NCI-H524 treated with DMSO at 0.1 percent for 48 hours (cell line): ENCODE measurements at places on chromosomes 7 and 10.

DNA sequence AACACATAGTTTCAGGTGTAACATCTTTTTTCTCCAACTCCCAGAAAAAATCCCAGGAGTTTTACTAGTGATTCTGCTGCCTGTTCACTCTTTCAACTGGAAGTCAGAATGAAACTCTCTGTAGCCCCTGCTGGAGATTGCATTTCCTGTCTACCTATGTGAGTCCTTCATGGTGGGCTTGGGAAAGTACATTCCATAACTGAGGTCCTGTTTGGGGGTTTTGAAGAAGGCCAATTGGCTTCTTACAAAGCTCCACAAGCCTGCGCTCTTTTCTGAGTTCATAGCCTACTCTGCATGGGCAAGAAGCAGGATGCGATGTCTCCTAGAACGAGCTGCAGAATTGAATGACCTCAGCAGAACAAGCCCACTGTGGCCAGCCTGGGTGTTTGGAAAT lies 86.7 kb downstream of the LYZL2 start:
- DNase-seq, result no peak

DNA sequence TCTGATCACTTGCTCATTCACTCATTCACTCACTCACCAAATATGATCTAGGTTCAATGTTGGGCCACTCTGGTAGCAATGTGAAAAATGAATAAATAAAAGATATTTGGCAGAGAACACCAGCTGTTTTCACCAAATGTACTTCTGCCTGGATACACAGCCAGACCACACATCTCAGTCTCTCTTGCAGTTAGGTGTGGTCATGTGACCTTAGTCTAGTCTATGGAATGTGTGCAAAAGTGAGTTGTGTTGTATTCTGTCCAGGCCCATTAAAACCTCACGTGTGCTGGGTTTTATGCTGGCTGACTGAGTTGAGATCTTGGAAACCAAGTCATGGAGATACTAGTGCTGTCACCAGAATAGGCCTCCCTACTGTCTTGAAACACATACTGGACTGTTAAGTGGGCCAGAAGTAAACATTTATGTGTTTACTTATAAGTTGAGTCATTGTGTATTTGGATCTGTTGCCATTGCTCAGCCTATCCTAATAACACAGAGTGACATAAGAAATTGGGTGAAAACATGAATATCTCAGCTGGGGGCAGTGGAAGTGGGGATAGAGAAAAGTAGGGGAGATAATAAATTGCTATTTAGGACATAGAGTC lies 145.5 kb downstream of the PTEN start:
- DNase-seq, result no peak

- no peak for DNase-seq
Measured at GRCh38 chr7:116731023-116731395, 59.0 kb downstream of the MET start.

DNA sequence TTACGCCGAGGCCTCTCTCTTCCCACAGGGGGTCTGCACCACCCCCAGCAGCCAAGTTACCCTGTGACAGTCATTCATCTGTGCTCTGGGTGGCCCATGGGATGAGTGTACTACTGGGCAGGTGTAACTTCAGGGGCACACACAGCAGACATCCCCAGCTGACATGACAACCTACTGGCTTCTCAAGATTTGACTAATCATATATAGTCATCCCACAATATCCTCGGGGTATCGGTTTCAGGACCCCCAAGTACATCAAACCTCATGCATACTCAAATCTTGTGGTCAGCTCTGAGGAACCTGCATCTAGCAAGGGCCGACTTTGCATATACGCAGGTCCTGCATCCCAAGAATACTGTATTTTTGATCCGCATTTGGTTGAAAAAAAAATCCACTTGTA lies 336.9 kb upstream of the C7orf33 start:
- no peak for DNase-seq

DNA sequence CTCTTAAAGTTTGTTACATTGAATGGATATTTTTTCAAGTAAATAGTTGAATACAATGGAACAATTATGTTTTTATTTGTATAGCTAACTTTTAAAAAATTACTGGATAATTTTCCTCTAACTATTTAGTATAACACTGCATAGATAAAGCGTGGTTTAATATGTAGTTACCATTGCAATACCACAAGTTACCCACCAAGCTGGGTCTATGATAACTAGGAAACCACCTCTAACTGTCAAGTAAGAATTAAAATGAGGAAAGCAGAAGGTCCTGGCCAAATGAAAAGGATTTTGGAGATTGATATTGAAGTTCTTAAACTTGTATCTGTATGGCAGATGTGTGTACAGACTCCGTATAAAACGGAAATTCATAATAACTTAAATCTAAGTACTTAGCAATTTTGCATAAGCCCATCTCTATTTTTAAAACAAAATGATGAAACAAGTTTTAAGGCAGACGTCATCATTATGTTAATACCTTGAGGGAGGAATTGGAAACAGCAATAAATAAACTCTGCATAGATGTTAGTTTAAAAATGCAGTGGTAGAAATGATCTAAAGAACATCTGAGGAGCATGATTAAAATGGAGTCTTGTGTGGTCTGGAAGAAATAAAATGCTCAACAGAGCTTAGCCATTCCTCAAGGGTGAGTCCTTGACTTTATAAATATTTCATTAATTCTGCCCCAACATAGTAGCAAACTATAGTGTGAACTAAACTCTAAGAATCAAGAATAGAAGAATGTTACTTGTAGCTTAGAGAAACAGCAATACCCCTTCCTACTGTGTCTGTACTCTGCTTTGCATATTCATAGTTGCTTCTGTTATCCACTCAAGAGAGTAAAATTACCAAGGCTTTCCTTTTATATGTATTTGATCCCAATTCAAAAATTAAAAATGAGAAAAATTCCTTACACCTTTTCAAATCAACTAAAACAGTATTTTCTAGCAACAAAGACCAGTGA lies 206.4 kb upstream of the FERD3L start:
- DNase-seq, result no peak

- DNase-seq, result no peak
Measured at GRCh38 chr10:85623342-85623741, 743.3 kb downstream of the GRID1 start.

DNA sequence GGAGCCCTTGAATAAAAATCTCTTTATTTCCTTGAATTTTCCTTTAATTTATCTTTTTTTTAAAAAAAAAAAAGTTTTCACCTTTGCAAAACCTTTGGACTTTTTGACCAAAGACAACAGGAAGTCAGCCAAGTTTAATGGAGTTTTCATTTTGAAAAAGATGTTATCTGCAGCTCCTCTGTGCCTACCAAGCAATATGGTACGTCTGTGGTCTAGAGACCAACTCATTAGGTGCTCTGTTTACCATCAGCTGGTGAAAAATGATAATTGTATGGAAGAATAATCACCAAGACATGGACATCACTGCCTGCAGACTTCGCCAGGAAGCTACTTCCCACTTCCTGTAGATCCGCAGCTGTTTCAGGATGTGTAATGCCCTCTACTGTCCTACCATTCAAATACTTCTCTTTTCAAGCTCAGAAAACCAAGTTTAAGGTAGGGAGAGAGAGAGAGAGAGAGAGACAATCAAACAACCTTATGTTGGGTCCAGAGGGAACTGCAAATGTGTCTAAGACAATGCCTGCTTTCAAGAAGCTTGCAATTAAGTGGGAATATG lies 18.7 kb downstream of the PLXNA4 start:
- peak; percentile 8 for DNase-seq

DNA sequence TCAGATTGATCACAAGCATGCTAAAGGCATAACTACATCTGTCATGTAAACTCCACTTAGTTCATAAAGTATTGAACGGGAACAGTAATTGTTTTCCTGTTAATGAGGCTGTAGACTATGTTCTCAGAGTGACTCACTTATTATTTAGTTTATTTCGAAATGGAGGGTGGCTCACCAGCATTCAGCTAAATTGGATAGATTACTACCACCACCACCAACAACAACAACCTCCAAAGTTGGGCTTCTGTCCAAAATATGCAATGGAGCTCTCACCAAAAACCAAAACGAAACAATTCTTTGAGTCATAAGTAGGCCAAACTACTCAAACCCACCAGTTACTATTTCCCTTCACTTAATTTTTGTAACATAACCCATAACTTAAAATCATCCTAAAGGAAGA lies 127.9 kb upstream of the NRBF2 start:
- DNase-seq, result no peak

DNA sequence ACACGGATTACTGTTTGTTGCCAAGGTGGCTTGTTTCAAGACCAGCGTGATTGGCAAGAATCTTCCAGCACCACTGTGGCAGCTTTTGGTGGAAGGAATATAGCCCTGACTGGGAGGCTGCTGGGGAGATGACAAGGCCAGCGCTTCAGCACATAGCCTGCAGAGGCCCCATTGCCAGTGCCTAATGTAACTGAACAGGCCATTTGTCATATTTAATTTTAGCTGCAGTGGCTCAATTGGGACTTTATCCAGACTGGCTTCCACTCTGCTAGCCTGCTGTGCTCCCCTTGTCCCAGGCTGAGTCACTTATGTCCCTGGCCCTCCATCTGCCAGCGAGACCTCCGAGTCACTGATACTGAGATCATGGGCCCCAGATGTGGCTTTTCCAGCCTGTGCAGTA lies 483.1 kb downstream of the GALNT17 start:
- peak; percentile 18 for DNase-seq

- DNase-seq, result no peak
Measured at GRCh38 chr7:142454862-142455261, 197.0 kb upstream of the PRSS58 start.

DNA sequence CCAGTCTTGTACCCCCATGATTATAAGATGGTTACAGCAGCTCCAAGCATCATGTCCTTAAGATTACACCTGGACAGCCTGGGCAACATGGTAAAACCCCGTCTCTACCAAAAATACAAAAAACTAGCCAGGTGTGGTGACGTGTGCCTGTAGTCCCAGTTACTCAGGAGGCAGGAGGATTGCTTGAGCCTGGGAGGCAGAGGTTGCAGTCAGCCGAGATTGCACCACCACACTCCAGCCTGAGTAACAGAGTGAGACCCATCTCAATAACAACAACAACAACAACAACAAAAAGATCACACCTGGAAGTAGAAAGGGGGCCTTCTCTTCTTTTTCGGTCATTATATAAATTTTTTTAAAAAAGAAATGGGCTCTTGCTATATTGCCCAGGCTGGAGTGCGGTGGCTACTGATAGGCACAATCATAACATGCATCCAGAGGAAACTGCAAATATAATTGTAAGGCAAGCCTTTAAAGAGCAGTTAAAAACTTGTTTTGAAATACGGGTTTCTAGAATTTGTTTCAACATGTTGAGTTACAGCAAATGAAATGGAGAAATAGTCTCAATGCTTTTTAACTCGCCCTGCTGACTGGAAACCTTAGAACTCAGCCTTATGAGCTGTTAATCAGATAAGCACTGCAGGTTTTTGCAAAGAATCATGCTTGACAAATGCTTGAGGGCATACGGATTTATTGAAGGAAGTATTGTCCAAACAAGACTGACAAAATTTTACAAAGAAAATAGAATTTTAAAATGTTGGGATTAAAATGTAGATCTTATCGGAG lies 4.7 kb upstream of the ENTPD7 start:
- DNase-seq, result no peak

DNA sequence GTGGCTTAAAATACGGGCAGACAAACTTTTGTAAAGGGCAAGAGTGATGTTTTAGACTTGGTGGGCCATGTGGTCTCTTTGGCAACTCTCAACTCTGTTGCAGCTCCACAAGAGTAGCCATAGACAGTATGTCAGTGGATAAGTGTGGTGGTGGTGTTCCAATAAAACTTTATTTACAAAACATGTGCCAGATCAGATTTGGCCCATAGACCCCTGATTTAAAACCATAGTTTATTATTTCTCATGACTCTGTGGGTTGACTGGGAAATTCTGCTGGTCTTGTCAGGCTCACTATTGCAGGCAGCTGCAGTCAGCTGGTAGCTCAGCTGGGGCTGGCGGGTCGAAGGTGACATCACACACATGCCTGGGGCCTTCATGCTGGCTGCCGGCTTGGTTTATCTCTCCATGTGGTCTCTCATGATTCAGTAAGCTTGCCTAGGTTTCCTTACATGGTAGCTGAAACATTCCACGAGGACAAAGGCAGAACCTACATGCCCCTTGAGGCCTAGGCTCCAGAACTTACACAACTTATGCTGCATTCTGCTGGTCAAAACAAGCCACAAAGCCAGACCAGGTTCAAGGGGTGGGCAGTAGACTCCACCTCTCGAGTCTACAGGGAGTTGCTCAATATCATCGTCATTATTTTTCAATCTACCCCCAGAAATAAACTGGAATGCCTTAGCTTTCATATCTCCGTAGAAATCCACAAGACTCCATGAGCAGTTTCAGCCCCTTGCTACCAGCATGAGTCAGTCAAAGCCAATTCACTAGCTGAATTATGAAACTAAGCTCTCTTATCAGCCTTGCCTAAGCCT lies 245.7 kb downstream of the WDR11 start:
- no peak for DNase-seq

GRCh38 chr10:70186571-70186970 lies 16.3 kb upstream of the SAR1A start:
- no peak for DNase-seq

DNA sequence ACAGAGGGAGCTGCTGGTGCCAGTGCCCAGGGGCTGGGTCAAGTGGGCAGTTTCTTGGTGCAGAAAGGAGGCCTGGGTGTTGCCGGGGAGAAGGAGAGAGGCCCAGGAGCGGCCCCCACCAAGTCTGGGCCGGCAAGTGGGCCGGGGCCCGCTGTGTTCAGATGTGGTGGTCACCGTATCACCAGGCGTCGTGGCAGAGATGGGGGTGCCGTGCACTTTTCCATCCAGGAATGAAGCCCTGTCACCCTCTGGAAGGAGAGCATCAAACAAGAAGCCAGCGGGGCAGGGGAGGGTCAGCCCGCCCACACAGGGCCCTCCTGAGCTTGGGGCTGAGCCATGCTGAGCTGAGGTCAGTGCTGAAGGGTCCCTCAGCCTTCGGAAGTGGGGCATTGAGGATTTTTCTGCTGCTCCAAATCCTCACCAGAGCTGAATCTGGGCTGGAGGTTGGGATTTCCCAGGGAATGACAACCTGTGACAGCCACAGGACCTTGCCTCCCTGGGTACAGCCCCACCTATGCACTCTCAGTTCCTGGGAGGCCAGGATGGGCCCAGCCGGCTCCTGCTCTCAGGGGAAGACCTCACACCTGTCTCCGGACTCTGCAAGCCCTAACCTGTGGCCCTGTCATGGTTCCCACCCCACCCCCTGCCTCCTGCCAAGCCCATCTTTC lies 27.9 kb upstream of the INPP5A start:
- DNase-seq, result no peak

GRCh38 chr10:124211921-124212320 lies 118.5 kb upstream of the CHST15 start:
- DNase-seq, result no peak

DNA sequence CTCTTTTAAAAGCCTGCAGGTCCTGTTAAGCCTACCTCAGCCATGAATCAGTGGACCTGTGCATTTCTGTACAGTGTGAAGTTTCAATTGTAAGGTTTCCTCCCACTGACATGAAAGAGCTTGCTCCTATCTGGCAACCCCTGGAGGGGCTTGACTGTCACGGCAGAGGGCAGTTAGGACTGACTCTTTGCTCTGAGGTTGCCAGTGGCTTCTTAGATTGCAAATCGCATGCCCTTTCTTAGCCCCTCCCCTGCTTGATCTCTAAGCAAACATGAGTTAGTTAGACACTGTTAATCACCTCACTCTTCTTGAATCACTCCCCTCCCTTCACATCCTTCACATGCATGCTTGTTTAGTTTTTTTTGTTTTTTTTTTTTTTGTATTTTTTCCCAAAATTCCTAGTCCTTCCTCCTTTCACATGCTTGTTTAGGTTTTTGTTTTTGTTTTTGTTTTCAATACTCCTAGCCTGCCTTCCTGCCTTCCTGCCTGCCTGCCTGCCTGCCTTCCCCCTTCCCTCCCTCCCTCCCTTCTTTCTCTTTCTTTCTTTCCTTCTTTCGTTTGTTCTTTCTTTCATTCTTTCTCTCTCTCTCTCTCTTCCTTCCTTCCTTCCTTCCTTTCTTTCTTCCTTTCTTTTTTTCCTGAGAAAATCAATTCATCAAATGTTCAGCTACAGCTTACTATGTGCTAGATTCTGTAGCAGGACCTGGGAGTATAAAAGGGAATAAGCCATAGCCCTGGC lies 6.0 kb upstream of the HIPK2 start:
- DNase-seq, result no peak
